Stimulated activated naive B cell treated with anti-CD40 and anti-IgM and Interleukin-4, amounts not matched to agents 10 μg/mL and 1 μg/mL and 100 μg/mL, for 72 hours (primary cell): ENCODE measurements at places on chromosomes 12 and 14.

GRCh38 chr12:4562034-4562657 lies at the start of gene DYRK4:
Gene DYRK4 (plus strand): TSS chr12:4562208. CDS start chr12:4562246, 38 bp downstream.
- DNase-seq = no peak

DNA sequence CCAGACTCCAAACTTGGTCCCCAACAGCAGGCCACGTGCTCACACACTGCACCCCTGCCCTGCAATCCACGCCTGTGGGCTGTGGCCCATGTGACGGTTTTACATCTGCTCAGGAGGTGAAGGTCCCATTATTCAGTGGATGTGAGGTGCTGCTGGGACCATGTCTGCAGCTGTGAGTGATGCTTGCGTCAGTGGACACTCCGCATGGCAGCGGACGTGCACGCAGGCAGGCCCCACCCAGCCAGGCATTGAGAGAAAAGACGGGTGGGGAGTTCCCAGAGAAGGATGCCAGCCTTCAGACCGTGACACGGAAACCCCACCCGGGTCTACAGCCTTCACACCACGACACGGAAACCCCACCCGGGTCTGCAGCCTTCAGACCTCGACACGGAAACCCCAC lies 67.6 kb downstream of the NOC4L start:
- no peak for DNase-seq

GRCh38 chr12:110798461-110798860 lies 48.3 kb upstream of the CCDC63 start:
- no peak for DNase-seq

DNA sequence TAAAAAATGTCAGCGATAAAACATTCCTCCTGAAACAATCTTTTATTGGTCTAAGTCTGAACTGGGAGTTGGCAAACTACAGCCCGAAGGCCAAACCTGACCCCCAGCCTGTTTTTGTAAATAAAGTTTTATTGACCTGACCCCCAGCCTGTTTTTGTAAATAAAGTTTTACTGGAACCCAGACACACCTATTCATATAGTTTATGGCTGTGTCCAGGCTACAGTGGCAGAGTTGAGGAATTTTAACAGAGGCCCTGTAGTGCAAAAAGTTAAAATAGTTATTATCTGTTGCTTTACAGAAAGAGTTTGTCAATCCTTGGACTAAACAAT lies 12.1 kb upstream of the SCARB1 start:
- DNase-seq = no peak

- no peak for DNase-seq
Observed at GRCh38 chr12:14199455-14200198, 165.9 kb upstream of the ATF7IP start.

DNA sequence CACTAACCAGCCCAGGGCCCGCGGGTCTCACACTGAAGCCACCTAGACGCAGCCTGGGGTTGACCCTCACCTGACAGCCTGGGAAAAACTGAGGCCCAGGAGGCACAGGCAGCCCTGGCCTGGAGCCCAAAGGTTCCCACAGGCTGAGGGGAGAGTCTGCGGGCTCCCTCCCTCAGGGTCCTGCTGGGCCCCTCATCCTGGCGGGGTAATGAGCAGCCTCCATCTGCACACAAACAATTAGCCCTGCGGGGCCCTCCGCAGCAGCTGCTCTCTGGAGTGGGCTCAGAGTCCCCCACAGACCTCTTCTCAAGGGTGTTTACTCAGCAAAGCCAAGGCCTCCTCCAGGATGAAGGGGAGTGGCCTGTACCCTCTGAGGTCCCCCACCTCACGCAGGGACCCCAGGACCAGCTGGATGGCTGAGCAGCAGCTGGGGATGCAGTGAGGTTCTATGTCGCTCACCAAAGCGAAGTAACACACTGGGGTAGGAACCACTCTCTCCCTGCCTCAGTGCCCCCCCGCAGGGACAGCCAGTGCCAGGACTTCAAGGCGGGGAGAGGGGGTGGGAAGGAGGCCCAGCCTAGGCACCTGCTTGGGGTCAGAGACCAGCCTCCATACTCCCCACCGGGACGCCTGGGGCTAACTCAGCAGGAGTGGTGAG lies 7.3 kb downstream of the AKT1 start:
- no peak for DNase-seq

- DNase-seq = no peak
Observed at GRCh38 chr14:72945356-72946027, 19.2 kb downstream of the DCAF4 start.

- no peak for DNase-seq
Observed at GRCh38 chr12:33589576-33590114, 150.0 kb upstream of the SYT10 start.

- no peak for DNase-seq
Observed at GRCh38 chr14:55038708-55039107, 11.7 kb downstream of the SOCS4 start.

- DNase-seq = no peak
Observed at GRCh38 chr14:104604458-104605449, at the start of gene TMEM179. Gene TMEM179 (minus strand): TSS chr14:104604772. CDS start chr14:104604741, 31 bp downstream.

- DNase-seq = no peak
Observed at GRCh38 chr12:124653169-124653931, 85.9 kb upstream of the NCOR2 start.

DNA sequence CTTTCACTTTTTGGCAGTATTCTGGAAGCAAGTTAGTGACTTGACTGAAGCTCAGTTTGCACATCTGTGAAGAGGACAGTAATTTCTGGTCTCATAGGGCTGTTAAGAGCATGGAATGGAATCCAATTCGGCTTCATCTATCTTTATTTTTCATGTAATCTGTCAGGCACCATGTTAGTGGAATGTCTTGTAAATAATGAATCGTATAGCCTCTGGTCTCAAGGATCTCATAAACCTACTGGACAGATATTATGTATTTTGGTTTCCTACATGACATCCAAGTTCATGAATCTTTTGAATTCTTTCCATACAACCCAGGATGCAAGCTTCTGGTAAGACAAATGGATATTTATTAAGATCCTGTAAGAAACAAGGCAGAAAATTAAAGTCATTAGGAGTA lies 24.0 kb downstream of the TMTC2 start:
- DNase-seq = no peak

DNA sequence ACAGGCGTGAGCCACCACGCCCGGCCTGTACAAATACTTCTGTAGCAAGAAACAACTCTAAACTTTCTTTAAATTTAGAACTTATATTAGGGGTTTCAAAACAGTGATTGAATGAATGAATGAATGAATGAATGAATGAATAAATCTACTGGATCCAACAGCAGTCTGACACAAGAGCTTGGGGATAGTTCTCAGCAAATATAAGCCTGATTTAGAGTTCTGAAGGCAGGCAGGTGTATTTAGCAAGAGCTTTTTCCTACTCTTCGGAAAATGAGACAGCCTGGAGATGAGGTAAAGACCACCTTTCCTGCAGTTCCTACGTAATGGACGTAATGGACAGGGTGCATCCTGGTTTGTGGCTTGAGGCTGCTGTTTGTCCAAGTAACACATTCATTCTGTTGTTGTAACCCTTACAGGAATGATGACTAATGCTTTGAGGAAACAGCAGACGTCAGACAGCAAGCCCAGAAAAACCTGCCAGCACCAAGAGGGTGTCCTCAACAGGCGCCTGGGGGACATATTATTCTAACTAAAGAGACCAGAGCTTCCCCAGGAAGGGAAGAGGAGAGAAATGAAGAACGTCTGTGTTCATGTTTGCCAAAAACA lies 277.4 kb upstream of the SOX5 start:
- DNase-seq = no peak

DNA sequence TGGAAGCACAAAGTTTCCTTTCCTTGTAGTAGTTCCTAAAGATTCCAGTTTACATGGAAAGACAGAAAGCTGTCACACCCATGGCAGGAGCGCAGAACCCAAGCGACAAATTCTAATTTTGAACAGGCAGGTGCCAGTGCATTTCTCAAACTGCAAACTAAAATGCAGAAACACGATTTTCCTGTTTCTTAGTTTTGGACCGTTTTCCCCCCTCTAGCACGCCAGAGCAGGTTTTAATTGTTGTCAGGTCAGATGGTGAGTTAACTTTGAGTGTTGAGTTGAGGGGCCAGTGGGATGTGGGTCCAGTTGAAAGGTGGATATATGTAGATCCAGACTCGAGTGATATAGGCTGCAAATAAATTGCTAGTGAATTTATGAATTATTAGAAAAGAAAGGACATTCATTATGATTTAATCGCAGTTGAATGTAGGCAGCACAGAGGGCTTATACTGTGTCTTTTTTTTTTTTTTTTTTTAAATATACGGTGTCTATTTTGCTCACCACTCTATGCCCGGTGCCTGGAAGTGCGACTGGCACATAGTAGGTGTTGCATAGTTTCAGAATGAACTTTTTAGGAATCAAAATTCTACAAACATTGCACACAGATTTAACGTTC lies 909 bp upstream of the ETFBKMT start:
- no peak for DNase-seq

DNA sequence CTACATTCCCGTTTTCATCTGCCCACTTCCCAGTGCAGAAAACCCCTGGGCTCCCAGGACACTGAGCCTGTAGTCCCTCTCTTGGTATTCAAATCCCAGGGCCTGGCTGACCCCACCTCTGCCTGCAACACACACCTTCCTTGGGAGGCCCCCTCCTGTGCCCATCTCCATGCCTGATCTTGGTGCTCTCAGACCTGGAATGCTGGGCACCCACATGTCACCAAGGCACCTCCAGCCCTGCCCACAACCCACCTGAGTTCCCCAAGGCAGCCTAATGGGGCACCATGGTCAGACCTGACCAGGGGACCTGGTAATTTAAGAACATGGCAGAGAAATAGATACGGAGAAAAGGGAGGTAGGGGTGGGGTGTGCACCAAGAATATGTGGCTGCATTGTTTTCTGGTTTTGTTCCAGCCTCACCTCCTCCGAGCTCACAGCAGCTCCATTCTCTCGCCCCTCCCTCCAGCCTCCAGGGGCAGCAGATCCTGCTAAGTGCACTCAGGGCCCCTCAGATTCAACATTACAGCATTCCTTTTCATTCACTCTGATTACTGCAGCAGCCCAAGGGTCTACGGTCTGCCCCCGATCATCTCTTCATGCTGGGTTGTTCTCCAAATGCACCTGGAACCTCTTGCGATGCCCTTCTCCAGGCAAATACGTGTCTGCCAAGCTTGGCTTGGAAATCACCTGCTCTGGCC lies 9.2 kb upstream of the HSP90AA1 start:
- DNase-seq = no peak

GRCh38 chr14:83863042-83863774 lies 1666.7 kb upstream of the FLRT2 start:
- no peak for DNase-seq

- no peak for DNase-seq
Observed at GRCh38 chr14:101284711-101285110, 276.6 kb upstream of the DIO3 start.

DNA sequence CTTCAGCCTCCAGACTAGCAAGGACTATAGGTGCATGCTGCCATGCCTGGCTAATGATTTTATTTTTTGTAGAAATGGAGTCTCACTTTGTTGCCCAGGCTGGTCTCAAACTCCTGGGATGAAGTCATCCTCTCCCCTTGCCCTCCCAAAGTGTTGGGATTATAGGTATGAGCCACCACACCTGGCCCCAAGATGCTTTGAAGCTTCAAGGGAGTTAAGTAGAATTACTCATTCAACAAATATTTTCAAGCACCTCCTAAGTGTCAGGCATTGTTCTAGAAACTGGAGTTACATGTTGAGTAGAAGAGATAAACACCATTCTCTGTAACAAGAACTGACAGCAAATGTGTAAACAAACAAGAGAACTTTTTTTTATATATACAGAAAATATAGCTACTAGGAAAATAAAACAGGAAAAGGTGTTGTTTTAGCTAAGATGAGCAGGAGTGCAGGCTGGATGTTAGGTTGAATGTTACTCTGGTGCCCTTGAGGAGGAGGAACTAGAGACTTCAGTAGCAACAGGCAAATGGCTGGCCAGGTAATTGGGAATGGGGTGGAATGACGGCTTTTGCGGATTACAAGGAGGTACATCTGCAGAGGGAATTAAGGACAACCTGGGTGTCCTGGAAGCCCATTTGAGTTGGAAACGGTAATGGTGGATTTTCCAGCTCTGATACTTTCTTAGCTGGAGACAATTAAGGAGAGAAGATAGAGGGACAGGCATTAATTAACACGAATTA lies 32.0 kb upstream of the CFAP54 start:
- DNase-seq = no peak

DNA sequence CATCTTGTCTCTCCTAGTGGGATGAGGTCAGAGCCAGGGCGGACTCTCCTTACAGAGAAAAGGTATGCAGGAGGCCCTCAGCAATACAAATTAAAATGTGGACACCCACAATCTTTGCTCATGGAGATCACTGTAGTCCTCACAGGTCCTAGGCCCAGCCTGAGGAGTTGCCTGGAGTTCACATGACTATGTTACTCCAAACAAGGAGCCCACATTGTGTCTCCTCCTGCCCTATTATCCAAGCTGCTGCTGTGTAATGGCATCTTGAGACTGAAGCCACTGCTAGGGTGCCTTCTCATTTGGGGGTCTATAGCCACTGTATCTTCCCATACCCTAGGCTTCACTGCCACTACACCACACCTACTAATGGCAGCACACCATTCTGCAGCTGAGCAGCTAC lies 11.0 kb downstream of the OR4K1 start:
- DNase-seq = no peak

DNA sequence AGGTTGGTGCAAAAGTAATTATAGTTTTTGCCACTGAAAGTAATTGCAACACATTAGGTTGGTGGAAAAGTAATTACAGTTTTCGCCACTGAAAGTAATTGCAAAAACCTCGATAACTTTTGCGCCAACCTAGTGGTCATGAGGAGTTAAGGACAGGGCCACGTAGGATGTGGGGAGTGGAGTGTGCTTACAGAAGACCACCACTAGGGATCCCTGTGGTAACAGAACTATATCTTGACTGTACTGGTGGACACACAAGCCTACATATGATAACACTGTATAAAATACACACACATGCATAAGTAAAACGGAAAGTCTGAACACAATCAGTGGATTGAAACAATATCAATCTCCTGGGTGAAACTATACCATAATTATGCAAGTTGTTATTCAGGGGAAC lies 187.4 kb upstream of the ABCD2 start:
- DNase-seq = no peak

GRCh38 chr12:82855872-82856271 lies 169.2 kb downstream of the TMTC2 start:
- no peak for DNase-seq

GRCh38 chr14:102491786-102492530 lies 17.6 kb downstream of the ANKRD9 start:
- DNase-seq = no peak

GRCh38 chr12:126547905-126548304 lies 1482.7 kb downstream of the AACS start:
- no peak for DNase-seq

DNA sequence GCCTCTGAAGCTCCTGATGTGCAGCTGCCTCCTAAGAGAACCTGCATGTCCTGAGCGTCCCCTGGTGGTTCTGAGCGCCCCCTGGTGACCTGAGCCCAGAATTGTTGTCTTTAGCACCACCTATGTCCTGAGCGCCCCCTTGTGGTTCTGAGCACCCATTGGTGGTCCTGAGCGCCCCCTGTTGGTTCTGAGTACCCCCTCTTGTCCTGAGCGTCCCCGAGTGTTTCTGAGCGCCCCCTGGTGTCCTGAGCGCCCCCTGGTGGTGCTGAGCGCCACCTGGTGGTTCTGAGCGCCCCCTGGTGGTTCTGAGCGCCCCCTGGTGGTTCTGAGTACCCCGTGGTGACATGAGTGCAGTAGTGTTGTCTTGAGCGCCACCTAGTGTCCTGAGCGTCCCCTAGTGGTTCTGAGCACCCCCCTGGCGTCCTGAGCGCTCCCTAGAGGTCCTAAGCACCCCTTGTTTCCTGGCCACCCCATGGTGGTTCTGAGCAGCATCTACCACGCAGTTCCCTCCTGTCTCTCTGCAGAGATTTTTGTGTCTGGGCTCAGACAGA lies 782.5 kb downstream of the TMEM121 start:
- peak; percentile 83 for DNase-seq
